ENCODE measurements at places on chromosomes 12 and 14. TPM values are rescaled to one million over a fixed set of nuclear protein-coding genes. Genes with fewer than 3 reads are reported as not detected.

RASSF9 gene
- total RNA-seq, result 0.07 TPM

KRT6C gene
- total RNA-seq, result not detected

CLEC2B gene
- total RNA-seq, result 0.38 TPM

TAS2R46 gene
- 1.6 TPM for total RNA-seq
